Heart right ventricle (tissue), 16 donors: ENCODE measurements at places on chromosomes 3 and 15.
A peak's percentile ranks its signal among the peaks of the same experiment; 100 is the strongest.

DNA sequence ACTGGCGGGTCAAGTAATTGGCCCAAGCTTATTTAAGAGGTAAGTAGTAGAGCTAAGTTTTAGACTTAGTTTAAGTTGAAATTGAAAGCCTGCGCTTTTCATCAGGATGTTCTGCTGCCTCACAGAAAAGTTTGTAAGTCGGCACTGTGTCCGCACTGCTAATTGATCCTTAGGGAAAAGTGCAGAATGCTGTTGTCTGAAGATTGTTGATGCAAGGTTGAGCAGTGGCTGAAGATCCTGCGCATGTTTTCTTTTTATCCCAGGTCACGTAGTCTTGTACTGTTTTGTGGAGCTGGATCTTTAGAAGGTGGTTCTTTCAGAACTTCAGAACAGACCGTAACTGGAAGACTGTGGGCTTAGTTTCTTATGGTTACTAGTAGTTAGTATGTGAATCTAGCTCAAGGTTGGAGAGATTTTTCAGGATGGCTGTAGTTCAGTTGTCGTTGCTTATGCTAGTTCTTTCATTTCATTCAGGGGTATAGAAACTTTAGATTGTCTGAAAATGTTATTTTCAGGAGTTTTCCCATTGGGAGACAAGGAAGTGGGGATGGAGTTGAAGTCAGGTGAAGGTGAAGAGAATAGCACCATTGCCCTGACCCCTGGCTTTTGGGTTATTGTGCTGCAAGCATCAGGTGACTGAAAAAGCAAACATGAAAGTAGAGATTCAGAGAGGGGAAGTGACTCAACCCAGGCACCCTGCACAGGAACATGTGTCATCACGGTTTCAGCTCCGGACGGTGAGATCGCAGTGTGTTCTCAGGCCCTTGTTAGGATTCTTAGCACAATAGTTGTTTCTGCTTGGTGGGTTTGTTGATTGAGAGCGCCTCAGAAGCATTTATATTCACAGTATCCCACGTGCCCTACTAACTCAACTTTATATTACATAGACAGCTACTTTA is 32.8 kb downstream of the AKAP13 start:
- peak; percentile 23 for DNase-seq

- peak; percentile 77 for DNase-seq
Observed at GRCh38 chr15:33022629-33023028, 171.9 kb downstream of the FMN1 start.

- DNase-seq, result peak; percentile 84
Observed at GRCh38 chr15:75723847-75724660, 11.4 kb upstream of the CSPG4 start.

GRCh38 chr3:134065252-134066157 is 35.8 kb upstream of the SLCO2A1 start:
- no peak for DNase-seq

DNA sequence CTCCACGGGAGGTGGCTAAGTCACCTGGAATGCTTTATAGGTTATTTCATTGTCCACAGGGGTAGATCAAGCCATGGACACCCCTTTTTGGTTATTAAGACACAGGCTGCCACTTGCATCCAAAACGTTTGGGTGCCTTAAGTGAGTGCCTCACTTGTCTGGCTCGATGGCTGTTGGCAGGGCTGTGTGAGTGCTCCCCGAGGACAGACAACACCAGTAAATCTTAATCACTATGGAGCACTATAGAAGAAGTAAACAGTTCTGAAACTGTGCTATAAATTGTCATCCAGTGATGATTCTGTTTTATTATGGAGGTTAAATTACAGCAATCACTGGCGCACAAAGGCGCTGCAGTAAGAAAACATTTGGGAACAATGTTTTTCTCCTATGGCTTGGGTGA is 215.5 kb downstream of the CACNA2D3 start:
- no peak for DNase-seq

GRCh38 chr3:120302361-120302760 is 17.3 kb upstream of the GPR156 start:
- no peak for DNase-seq
